ENCODE measurements at places on chromosomes 6 and 20. TPM values are rescaled to one million over a fixed set of nuclear protein-coding genes. Genes with fewer than 3 reads are reported as not detected.

DNA sequence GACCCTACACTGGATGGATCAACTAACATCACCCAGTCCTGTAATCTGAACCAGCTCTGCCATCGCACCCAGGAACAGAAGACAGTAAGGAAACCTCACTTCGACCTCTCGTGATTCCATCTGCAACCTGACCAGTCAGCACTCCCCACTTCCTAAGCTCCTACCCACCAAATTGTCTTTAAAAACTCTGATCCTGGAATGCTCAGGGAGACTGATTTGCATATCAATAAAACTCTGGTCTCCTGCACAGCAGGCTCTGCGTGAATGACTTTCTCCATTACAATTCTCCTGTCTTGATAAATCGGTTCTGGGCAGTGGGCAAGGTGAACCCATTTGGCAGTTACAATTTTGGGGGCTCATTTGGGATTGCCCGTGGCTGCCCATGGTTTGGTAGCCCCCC is 18.3 kb upstream of the AGPAT4 start:
- H3K4me3 ChIP-seq, result no peak overlapping the region
- no peak for DNase-seq
- peaks cover 5% of the 10 kb centered on the region for H3K27me3 ChIP-seq
- H3K36me3 ChIP-seq, result no peaks in the 10 kb centered on the region

DNA sequence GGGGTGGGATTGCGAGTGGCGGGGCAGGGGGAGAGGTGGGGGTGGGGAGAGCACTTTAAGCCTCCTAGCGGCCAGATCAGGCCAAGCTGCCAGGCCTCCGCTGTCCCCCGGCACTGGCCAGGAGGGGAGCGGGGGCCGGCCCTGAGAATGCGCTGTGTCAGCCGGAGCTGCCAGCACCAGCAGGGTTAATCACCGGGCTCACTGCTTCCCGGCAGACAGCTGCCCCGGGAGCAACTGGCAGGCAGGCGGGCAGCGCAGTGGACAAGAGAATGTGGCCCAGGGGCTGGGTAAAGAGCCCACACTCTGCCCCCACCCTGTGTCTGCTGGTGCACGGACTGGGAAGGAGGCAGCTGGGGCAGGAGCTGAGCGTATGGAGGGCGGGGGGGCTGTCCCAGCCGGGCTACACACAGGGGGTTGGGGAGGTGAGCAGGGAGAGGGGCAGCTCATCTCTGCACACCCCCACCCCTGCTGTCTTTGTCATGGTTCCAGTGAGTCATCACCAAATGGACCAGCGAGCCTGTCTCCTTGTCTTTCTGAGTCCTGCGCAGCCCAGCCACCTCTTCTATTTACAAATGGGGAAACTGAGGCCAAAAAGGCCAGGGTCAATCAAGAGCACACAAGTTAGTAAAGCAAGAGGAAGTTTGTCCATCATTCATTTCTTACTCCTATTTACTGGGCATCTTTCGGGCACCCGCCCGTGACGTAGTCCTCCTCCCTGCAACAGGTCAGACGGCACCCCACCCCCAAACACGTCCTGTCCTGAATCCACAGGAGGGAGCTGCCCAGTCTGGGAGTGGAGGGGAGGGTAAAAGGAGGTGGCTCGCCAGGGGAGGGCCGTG is 2.1 kb upstream of the LAMA5 start:
- no peak overlapping the region for H3K27ac ChIP-seq
- peaks cover 27% of the 10 kb centered on the region for H3K27me3 ChIP-seq
- DNase-seq, result no peak
- no peak overlapping the region for H3K4me3 ChIP-seq
- no peaks in the 10 kb centered on the region for H3K36me3 ChIP-seq

DNA sequence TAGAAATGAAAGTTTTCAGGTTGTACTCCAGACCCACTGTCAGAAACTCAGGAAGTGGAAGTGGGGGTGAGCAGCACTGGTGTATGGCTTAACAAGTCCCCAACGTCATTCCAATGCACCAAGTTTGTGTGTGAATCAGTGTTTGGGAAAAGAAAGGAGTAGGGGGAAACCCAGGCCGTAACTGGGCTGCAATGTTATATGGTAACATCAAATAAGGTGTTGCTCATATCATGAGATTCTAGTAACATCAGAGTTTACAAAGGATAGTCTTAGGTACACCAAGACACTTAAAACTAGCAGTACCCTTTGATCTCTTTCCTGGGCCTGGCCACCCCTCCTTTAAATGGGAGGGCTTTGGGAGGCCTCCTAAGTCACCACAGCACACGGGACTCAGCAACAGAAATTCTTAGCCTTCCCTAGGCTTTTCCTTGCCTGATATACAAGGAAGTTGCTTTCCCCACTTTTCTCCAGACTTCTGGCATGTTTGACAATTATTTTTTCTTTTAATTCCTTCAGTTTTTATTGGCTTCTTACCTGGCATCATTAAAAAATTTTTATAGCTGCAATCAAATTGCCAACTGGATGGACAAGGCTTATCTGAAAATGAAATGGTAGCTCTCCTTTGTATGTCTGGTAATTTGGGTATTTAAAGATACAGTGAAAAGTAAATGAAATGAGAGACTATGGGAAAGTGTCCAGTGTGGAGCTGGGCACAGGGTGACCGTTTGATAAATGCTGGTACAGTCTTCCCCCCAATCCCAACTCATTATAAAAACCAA is 15.1 kb downstream of the E2F3 start:
- H3K4me1 ChIP-seq, result peaks cover 67% of the 10 kb centered on the region
- no peak overlapping the region for H3K4me3 ChIP-seq
- H3K27me3 ChIP-seq, result no peaks in the 10 kb centered on the region

Gene DLK2
- not detected for total RNA-seq

- no peak for DNase-seq
- no peaks in the 10 kb centered on the region for H3K4me1 ChIP-seq
- H3K27me3 ChIP-seq, result no peaks in the 10 kb centered on the region
- no peak overlapping the region for H3K27ac ChIP-seq
- H3K4me3 ChIP-seq, result no peak overlapping the region
- no peaks in the 10 kb centered on the region for H3K36me3 ChIP-seq
These were observed 459.5 kb downstream of the KIF16B start for GRCh38 chr20:16113736-16114135.

- H3K27ac ChIP-seq, result no peak overlapping the region
- H3K27me3 ChIP-seq, result no peaks in the 10 kb centered on the region
- peaks cover 32% of the 10 kb centered on the region for H3K4me1 ChIP-seq
- H3K4me3 ChIP-seq, result no peak overlapping the region
- H3K36me3 ChIP-seq, result peaks cover 3% of the 10 kb centered on the region
These were observed 11.2 kb downstream of the TAF4 start for GRCh38 chr20:62054451-62054953.

Gene FERMT1
- not detected for total RNA-seq

Gene TGM3
- total RNA-seq, result not detected

DNA sequence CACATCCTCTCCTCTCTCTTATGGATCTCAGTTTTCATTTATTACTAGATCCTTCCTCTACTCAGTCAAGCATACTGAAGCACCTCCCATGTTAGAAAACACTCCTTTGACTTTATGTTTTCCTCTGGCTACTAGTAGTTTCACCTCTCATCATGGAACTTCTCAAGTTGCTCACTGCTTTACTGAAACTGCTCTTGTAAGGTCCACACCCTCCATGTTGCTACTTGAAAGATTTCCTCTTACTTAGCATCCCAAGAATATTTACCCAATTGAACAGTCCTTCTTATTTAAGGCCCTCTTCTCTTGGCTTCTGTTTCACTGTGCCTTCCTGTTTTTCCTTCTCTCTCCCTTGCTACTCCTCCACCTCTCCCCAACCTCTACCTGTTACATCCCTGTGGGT is 230.3 kb downstream of the TBC1D7 start:
- H3K4me3 ChIP-seq, result no peak overlapping the region
- H3K27ac ChIP-seq, result no peak overlapping the region
- no peak for DNase-seq
- no peaks in the 10 kb centered on the region for H3K36me3 ChIP-seq
- peaks cover 10% of the 10 kb centered on the region for H3K27me3 ChIP-seq

DNA sequence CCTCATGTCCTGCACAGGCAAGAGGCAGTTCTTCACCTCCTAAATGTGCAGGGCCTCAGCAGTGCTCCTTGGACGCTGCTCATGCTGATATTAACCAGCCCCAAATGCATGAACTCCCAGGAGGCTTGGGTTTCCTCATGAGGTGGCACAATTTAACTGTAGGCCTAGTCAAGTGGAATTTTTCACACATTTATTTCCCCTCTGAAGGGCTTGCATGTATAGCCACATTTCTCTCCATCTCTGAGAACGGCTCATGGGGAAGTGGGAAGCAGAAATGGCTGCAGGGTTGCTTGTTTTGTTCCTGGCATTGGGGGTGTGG is 72.8 kb upstream of the PAX1 start:
- H3K36me3 ChIP-seq, result no peaks in the 10 kb centered on the region
- H3K27ac ChIP-seq, result no peak overlapping the region
- H3K27me3 ChIP-seq, result peaks cover 2% of the 10 kb centered on the region
- H3K4me1 ChIP-seq, result no peaks in the 10 kb centered on the region
- H3K4me3 ChIP-seq, result no peak overlapping the region

Gene DUSP15
- total RNA-seq, result not detected

DNA sequence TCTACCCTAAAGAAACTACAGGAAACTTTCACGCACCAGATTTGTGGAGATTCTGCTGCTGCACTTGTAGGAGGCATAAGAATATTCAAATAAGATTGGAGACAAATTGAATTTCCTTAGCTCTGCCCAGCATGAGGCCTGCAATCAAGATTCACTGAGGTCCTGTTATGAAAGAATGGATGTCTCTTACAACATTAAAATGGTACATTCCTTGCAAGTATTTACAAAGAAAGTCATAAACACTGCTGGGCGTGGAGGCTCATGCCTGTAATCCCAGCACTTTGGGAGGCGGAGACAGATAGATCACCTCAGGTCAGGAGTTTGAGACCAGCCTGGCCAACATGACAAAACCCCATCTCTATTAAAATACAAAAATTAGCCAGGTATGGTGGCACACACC is 74.0 kb upstream of the MAP3K4 start:
- no peaks in the 10 kb centered on the region for H3K4me1 ChIP-seq
- no peaks in the 10 kb centered on the region for H3K36me3 ChIP-seq
- no peak for DNase-seq
- no peak overlapping the region for H3K4me3 ChIP-seq
- no peak overlapping the region for H3K27ac ChIP-seq

DNA sequence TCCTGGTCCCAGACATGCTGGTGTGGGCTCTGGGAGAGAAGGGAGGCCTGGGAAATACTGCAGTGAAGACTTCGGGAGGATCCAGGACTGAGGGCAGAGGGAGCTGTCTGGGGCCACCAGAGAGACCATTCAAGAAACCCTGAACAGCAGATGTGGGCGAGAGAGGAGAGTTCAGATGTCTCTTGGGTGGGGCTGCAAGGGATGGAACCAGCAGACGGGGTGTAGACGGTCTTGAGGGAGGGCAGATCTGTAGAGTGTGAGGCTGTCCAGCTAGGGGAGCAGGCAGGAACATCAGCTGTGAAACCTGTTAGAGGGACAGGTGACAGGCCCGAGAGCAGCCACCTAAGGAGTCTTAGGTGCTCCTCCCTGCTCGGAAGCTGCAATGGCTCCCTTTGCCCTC is 38.9 kb downstream of the ITPR3 start:
- DNase-seq, result no peak
- peaks cover 17% of the 10 kb centered on the region for H3K36me3 ChIP-seq
- H3K27me3 ChIP-seq, result no peaks in the 10 kb centered on the region
- no peaks in the 10 kb centered on the region for H3K4me1 ChIP-seq

DNA sequence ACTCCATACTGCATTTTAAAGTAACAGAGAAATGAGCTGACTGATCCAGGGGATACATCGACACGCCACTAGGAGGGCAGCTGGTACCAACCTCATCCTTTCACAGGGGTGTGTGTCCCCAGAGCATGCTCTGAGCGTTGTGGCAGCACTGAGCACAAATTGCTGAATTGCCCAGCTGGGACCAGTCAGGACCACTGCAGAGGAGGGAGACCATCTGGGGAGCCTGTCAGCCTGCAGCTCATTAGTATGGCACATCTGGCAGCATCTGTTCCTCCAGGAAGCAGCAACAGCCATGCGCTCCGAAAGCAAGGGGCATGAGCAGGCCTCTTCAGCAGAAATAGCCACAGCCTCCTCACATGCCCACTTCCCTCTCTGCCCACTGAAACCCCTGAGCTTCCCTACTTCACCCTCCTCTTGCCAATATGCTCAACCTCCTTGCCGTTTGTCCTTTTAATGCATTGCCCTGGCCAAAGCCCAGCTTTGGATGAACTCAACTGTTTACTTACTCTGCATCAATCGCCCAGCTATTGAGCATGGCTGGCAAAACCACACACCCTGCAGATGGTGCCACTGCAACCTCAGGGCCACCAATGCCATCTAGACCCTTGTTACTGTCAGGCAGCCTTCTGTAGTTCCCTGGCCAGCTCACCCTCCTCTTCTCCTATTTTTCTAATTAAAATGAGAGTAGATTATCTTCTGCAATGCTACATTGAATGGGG is 77.6 kb upstream of the NEDD9 start:
- no peak overlapping the region for H3K27ac ChIP-seq
- peaks cover 50% of the 10 kb centered on the region for H3K36me3 ChIP-seq
- no peaks in the 10 kb centered on the region for H3K27me3 ChIP-seq
- no peak for DNase-seq

Gene PLTP
- total RNA-seq, result 0.81 TPM

DNA sequence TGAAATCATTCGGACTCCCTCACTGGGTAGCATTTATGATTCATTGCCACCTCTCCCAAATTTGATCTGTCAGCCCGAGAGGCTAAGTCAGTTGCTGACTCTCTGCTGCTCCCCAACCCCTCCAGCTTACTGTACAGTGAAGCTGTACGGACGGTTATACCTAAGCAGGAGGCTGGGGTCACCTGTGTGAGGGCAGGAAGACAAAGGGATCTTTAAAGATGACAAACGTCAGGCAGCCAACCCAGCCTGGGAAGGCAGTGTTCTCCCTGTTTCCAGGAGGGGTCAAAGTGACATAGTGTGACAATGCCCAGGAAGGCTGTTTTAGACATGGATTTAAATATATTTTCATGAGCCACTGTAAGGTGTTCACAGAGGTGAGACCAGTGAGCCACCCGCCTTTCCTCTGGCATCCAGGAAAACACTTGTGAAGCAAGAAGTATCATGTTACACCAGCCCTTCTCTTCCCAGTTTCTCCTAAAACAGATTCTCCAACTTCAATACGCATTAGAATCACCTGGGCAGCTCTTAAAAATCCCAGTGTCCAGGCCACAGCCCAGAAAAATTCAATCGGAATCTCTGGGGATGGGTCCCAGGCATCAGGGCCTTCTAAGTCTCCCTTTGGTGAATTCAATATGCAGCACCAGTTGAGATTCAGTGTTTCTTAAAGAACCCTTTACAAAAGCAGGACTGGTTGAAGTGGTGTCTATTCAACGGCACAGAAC is 6.8 kb upstream of the PAX1 start:
- no peak for DNase-seq
- peaks cover 2% of the 10 kb centered on the region for H3K36me3 ChIP-seq
- H3K27ac ChIP-seq, result no peak overlapping the region
- no peaks in the 10 kb centered on the region for H3K4me1 ChIP-seq

Gene VGLL2
- total RNA-seq, result not detected

GRCh38 chr6:71114544-71114943 is 157.7 kb upstream of the B3GAT2 start:
- peaks cover 2% of the 10 kb centered on the region for H3K27me3 ChIP-seq
- no peak overlapping the region for H3K27ac ChIP-seq
- no peaks in the 10 kb centered on the region for H3K36me3 ChIP-seq
- H3K4me3 ChIP-seq, result no peak overlapping the region

- H3K4me1 ChIP-seq, result no peaks in the 10 kb centered on the region
- DNase-seq, result no peak
- no peak overlapping the region for H3K4me3 ChIP-seq
- H3K27ac ChIP-seq, result no peak overlapping the region
- H3K27me3 ChIP-seq, result no peaks in the 10 kb centered on the region
These were observed 654.2 kb downstream of the TENT5A start for GRCh38 chr6:81098109-81098814.

GRCh38 chr20:50100552-50100951 is 12.4 kb downstream of the UBE2V1 start:
- no peak overlapping the region for H3K27ac ChIP-seq
- H3K27me3 ChIP-seq, result no peaks in the 10 kb centered on the region
- H3K4me3 ChIP-seq, result no peak overlapping the region
- H3K4me1 ChIP-seq, result peaks cover 33% of the 10 kb centered on the region

Measured in activated CD4-positive, alpha-beta T cell treated with anti-CD3 and anti-CD28 coated beads, Interleukin-2, amount 10 ng/mL, durations not matched to agents 7 days and 5 days (primary cell).